ENCODE measurements at places on chromosomes 2 and 18.

GRCh38 chr18:10262566-10262965 is 191.9 kb upstream of the APCDD1 start:
- no peak for DNase-seq

DNA sequence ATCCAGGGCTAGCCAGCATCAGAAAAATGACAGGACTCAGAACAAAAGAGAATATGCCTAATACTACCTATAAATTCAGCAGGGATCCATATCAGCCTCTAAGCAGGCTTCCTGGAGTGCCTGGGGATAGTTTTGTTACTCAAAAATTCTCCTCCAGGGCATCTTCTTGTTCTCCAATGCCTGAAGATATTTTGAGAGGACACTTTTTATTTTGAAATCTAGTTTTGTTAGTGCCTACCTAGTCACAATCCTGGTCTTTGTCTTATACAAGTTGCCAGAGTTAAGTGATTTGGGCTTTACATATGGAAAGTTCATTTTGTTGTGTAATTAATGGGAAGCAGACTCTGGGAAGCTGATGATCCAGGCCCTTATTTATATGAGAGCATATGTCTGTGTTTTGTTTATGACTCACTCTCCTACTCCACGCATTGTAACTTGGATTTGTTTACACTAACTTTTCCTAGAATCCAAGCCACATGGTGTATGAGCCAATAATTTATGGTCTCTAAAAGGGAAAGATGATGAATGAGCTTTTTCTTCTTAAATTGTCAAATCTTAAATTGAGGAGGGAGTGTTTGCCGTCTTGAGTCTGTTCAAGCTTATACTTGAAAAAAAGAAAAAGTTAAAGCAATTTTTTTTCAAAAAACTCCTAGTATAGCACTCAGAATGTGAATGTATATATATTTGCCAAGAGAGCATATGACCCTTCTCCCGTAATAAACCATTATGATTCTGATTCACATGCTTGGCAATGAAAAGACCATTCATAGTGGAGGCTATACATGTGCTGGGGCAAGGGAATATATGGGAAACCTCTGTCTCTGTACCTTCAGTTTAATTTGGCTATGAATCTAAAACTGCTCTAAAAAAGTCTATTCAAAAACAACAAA is 370.3 kb downstream of the SETBP1 start:
- no peak for DNase-seq

- DNase-seq: no peak
These were observed 144.8 kb downstream of the PXDN start for GRCh38 chr2:1599301-1600085.

DNA sequence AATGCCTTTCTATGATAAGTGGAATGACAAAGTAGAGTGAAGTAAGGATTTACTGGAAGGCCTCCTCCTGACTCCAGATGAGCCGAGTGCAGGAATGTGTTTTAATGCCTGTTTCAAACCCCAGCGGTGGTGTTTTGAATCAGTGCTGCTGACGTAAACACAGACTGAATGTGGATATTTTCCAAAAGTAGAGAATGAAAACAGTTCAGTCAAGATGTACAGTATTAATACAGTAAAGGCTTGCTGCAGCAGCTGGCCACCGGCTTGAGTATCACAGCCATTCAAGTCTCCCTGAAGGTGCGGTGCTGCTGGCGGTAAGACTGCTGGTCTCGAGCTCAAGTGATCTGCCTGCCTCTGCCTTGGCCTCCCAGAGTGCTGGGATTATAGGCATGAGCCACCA is 46.7 kb downstream of the ARHGAP28 start:
- DNase-seq: no peak

GRCh38 chr2:25301453-25302352 is 40.0 kb downstream of the DNMT3A start:
- DNase-seq: peak; percentile 70

- DNase-seq: no peak
These were observed 50.1 kb downstream of the CDH19 start for GRCh38 chr18:66553824-66554223.

DNA sequence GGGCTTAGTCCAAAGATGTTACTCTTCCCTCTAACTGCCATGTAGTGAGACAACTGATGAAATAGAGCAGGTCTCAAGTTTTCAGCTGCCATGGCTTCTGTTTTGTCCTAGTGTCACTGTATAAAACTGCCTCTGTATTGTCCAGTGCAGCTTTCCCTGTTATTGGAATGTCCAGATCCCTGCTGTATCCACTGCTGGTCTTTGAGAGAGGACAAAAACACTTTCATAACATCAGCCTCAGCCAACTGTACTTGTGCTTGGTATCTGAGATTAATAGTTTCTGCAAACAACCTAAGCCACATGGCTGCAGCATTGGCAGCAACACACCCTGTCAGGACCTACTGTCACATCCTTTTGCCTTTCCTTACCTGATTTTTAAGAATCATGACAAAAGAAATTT is 480.2 kb downstream of the LPIN1 start:
- no peak for DNase-seq

GRCh38 chr18:9701609-9702349 is 6.3 kb upstream of the RAB31 start:
- DNase-seq: no peak

- no peak for DNase-seq
These were observed 181.8 kb downstream of the PHLPP1 start for GRCh38 chr18:62897153-62897552.

DNA sequence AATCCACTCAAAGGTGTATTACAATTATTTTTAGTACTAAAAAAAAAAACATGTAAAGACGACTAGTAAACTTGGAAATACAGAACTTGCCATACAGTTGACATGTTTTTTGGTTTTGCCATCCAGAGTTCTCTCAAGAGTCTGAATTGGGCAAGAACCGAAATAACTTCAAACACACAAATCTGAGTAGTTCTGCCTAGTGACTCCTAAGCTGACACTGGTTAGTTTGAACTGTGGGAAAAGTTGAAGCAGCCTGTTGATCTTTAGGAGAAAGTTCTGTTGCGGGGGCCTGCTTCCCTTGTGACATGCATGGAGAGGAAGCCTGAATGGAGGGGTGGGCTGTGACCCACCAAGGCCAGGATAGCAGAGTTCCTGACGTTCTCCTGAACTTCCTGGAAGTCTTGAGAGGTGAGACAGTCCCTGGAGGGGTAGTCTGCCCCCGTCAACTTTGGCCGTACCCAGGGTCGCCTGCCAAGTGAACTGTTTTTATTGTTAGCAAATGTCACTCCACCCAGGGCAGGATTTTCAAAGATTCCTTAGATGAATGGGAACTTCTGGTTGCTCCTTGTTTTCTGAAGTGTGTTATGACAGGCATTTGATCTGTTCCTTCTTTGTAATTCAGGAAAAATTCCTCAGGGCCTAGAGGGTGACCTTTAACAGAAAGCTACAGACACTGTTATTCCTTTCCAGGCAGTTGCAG is 85.6 kb upstream of the SPTBN1 start:
- no peak for DNase-seq

DNA sequence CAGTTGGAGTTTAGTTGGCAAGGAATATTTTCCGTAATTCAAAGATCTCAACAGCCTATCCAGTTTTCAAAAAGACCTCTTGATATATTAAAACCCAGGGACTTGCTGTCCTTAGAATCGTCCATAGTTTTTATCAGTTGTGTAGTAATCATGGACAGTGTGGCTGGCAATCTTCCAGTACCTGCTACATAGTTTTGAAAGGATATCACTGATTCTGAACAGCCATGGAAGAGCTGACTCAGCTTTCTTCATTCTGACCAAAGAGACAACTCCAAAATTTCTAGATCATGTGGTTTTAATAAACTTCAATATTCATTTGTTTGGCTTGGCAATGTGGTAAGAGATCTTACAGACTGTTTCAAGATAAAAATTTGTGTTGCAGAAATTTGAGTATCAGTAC is 616.7 kb downstream of the TDRD15 start:
- no peak for DNase-seq

GRCh38 chr2:179263446-179264367 is 925 bp downstream of the SESTD1 start:
- DNase-seq: no peak

DNA sequence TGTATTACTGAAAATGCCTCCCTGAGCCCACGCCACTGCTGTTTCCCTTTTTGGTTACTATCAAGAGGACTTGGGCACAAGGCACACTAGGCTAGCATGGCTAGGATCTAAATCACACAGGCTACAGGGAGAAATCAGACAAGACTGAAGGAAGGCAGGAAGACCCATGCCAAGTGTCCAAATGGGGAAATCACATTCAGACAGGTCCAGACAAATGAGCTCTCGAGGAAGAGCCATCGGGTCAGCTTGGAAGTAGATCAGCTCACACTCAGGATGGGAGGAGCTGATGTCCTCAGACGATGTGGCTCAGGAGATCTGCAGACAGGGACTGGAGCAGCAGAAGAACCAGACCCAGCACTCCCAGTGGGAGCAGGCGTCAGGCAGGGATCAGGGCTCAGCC is 113.2 kb downstream of the COL6A3 start:
- no peak for DNase-seq

DNA sequence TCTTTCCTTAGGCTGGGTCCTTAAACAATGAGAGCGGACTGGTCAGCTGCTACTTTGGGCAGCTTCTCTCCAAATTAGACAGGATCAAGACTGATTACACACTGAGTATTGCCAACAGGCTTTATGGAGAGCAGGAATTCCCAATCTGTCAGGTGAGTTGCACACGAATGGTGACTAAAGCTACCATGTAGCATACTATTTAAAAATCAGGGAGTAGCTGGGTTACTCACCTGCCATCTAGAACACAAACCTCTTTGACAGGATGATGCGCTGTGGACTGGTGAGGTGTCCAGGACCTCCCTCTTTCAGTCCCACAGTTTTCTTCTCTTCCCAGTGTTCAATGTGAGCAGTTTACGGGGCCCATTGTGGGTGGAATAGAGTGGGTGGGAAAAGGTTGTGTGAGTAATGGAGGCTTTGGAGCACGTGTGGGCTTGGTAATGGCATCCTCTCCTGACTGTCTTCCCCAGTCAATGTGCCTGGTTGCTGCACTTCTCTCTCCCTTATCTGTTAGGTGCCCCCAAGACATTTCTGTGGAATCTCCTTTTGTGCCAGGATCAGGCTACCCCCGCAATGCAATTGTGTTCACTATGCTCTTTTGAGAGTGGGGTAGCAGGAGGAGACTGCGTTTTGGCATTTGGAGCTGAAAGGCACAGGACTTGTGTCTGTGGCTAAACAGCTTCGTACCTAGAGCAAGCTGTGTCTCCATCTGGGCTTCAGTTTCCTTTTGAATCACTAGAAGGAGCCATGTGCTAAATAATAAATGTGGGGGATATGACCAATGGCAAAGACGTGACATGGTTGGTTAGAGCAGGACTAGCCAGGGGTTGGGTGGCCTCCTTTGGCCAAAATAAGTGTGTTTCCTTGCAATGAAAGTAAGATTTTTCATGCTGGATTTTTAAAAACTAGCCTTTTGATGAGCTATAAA is 17.7 kb downstream of the SERPINB12 start:
- DNase-seq: no peak

GRCh38 chr2:135829378-135830135 is 7.4 kb downstream of the LCT start:
- DNase-seq: no peak

DNA sequence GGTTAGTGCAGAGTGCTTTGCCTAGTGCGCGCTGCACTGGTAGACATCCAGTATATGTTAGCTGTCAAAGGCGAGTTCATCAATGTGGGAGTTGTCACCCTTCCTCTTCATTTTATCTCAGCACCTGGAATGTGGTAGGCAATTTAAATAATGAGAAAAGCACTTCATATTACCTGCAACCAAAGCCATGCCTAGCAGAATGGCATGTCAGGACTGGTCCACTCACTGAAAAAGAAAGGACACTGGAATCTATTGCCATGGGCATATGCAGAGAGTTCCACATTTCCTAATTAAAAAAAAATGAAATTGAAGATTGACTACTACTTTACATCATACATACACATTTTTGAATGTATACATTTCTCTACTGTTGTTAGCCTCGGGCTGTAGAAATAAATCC is 139.6 kb downstream of the PAX3 start:
- DNase-seq: no peak

- no peak for DNase-seq
These were observed 688 bp downstream of the MAPRE2 start for GRCh38 chr18:35041815-35042387.

DNA sequence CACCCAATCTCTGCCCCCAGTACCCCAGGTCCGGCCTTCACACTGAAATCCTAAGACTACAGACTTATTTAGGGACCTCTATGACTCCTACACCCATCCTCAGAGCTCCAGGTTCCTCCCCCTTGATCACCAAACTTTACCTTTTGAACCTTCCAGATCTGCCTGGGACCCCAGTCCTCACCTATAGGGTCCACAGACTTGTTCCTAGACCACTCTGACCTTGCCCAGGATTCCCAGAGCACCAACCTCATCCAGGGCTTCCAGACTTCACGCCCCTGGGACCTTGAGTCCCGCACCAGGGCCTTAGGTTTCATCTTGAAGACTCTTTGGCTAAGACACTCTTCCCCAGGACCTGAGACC is 462 bp downstream of the CHCHD5 start:
- no peak for DNase-seq

GRCh38 chr2:53498210-53498609 is 269.4 kb upstream of the CHAC2 start:
- no peak for DNase-seq

- DNase-seq: no peak
These were observed 122.9 kb upstream of the ST6GAL2 start for GRCh38 chr2:107008843-107009242.

- peak; percentile 67 for DNase-seq
These were observed 130.2 kb downstream of the ARHGAP15 start for GRCh38 chr2:143259368-143259958.

All from activated CD4-positive, alpha-beta T cell treated with anti-CD3 and anti-CD28 coated beads, Interleukin-2, amount 50 U/mL, for 24 hours (primary cell).